ENCODE measurements at places on chromosomes 1 and 21.

GRCh38 chr1:191261111-191261510 is 783.4 kb upstream of the BRINP3 start:
- no peak for DNase-seq

- DNase-seq = no peak
Measured at GRCh38 chr1:56473582-56474270, 105.6 kb downstream of the PLPP3 start.

GRCh38 chr1:205319081-205320018 is 2.2 kb downstream of the NUAK2 start:
- peak; percentile 87 for DNase-seq

DNA sequence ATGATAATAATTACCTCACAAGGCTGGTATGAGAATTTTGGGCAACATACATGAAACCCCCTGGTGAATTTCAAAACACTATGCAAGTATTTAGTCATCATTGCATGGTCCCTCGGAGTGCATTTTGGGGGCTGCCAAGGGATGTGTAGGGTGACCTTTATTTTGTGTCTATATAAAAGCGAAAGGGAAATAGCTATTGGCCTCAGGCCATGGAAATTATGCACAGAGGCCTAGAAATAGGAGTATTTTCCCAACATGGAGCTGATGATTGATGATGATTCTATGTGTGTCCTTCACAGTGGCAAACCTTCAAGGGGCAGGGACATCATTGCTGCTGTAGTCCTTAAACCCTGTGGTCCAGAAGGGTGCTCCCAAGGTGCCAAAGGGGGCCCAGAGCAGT is 265.5 kb downstream of the ST6GALNAC3 start:
- peak; percentile 12 for DNase-seq

DNA sequence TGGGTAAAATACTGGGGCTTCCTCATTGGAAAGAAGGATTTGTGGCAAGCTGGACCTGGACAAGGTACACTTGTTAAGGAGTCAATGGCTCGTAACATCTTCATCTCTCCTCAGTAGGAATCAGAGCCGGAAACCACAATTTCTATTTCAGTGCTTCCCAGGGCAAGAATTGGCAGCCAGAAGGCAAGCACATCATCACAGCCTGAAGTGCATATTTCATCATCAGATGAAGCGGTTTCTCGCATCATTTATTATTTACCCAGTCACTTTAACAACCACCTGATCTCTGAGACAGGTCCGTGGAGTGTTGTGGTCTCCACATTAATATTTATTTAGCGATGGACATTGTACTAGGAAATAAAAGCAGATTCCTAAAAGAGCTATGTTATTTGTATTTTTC is 55.0 kb downstream of the KCNJ15 start:
- DNase-seq = no peak

GRCh38 chr1:40710581-40711315 is 19.2 kb downstream of the NFYC start:
- peak; percentile 31 for DNase-seq
